ENCODE measurements at places on chromosomes 5 and 9. TPM values are rescaled to one million over a fixed set of nuclear protein-coding genes. Genes with fewer than 3 reads are reported as not detected.

DNA sequence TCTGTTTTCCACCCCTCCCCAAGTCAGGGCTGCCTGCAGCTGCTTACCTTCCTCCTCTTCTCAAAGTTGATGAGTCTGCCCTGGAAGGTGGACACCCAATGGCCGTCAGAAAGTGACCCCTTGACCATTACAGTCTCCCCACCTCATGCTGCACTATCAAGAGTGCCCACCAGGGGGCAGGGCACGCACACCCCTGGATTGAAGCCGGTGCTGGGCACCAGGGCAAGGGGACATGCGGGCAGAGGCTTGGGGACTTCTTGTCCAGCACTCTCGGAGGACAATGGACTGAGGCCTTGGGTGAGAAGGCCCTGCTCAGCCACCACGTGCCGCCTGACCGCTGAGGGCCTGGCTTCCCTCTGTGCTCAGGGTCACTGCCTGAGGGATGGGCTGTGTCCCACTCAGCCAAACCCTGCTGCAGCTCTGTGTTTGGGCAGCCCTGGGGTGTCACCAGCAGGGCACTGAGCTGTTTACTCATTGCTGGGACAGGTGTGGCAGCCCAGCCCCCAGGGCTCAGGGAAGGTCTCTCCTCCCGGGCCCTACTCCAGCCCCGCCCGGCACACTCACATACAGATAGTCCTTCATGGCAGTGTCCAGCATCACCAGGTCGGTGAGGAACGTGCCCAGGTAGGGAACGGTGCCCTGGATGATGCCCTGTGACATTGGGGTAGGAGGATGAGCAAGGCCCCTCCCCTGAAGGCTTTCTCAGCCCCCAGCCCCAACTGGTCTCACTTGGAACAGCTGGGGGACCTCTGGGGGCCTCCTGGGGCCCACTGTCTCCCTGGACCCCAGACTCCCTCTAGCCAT is 17.7 kb downstream of the RALGDS start:
- peak; percentile 52 for DNase-seq

DNA sequence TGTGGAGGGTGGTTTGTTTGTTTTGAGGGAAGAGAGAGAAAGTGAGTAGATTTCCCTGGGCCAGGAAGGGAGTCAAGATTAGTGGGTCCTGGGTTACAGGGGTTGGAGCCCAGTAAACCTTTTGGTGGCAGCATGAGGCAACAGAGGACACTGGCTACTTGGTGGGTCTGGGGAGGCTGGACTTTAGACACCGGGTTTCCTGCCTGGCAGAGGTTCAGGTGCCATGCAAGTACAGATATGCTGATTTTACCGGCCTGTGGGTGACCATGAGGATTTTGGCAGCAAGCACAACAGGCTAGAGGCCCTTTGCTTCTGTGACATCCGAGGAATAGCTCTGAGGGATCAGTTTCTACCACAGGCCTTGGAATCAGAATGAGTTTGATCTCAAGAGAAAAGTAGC is 18.9 kb downstream of the MAST4 start:
- no peak for DNase-seq

Gene CSNK1G3
- total RNA-seq = 38.2 TPM

- no peak for DNase-seq
Observed at GRCh38 chr5:174733836-174734235, 9.5 kb downstream of the MSX2 start.

DNA sequence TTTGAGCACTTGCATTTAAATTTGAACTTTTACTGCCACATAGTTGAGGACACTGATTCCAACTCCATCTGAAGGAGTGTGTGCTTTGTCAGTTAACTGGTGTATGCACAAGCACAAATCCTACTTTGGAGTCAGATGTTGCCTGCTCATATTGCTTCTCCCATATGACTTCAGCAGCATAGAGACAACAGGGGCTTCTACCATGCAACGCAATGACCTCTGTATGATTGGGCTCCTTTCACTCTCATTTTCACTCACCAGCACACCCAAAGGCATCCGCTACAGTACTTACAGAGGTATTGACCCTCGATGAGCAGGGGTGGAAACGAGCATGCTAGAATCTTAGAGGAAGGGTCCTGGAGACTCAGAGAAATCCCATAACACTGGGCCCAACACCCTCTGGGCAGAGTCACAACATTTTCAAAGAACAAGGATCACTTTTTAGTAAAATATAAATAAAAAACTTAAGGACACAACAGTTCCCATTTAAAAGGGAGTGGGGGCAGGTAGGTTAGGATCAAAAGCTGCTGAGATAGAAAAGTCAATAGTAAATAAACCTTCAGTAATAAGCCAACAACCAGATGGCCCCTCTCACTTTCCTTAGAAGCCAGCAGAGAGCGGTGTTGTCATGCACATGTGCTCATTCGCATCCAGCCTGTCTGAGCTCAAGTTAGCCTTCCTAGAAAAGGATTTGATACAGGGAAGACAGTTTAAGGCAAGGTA is 203.8 kb downstream of the SNCAIP start:
- DNase-seq = no peak

DNA sequence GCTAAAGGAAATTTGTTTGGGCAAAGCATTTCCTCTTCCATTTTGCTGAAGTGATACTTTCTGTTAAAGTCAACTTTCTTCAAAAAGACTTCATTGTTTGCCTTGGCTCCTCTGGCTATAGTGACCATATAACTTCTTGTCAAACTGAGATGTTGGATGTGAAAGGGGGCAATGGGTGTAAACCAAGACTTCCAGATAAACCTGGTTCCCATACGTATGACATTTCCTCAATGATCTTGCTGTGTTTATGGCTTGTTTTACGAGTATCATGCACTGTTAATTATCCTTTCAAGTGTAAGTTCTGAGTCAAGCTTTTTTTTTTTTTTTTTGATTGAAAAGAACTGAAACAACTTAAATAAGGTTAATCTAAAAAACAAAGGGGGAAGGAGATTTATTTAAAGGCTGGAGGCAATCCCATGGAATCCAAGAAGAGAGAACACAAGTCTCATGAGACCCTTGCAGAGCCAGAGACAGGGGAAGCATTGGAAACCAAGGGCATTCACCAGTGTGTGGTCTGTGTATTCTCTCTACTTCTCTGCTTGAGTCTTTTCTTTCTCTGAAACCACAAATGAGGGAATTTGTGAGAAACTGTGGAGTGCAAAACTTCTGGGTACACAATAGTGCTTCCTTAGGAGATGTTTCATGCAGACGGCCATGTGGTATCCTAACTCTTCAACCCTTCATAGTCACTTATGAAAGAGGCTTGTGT is 335.3 kb downstream of the RAB3C start:
- no peak for DNase-seq

DNA sequence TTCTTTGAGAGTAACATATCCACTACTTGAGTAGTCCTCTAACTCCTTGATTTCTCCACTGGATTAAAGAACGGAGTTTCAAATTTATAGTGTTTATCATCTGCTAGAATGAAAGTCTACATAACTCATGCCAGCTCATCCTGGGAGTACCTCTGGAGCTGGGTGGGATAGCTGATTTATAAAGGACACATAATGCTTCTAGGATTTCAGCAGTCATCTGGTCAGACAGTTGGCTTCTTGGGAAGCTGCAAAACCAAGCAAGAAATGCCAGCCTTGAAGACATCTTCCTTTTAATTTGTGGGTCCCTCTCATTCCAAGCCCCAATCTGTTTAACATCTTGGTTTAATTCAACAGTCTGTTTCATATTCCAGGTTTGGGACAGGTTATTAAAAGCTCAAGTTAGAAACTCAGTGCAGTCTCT is 3.2 kb downstream of the GALNT10 start:
- no peak for DNase-seq

Gene CER1
- total RNA-seq = not detected

GRCh38 chr9:133785753-133786370 is 47.7 kb upstream of the SARDH start:
- DNase-seq = no peak

GRCh38 chr9:134647359-134648080 is 5.9 kb downstream of the COL5A1 start:
- DNase-seq = no peak

DNA sequence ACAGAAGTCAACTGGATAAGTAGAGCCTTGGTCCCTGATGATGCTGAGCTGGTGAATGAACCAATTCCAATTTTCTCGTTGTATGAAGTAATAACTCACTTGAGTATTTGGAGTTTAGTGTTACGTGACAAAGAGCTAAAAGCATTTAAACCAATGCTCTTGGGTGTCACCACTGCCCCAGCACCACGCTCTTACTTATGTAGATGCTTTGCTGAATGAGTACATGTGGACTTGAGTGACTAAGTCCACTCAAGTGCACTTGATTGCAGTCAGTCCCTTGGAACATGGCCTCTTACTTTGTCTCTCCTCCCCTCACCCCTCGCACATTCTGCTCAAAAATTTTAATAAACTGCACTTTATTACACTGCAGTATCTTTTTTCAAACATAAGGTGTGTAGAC is 184.0 kb downstream of the MAN2A1 start:
- DNase-seq = no peak

Gene TPPP
- total RNA-seq = 0.08 TPM

- no peak for DNase-seq
Observed at GRCh38 chr5:33894566-33894965, 2.8 kb upstream of the ADAMTS12 start.

- DNase-seq = no peak
Observed at GRCh38 chr5:170791325-170791954, 7.9 kb downstream of the GABRP start.

GRCh38 chr5:1014346-1014745 is 5.7 kb downstream of the NKD2 start:
- no peak for DNase-seq

DNA sequence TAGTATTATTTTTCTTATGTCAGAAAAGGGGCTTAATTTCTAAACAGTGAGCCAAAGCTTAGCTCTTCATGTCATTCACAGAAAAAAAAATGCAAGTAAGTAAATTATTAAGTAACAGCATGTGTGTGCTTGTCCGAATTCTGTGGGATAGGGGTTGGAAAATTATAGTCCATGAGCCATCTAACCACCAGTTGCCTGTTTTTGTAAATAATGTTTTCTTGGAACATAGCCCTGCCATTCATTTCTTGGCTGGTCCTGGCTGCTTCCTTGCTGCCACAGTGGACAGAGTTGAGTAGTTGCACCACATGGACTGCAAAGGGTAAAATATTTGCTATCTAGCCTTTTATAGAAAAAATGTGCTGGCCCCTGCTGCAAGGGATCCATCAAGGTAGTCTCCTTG is 513.7 kb upstream of the WWC1 start:
- DNase-seq = no peak

GRCh38 chr5:1182633-1183423 is 18.6 kb upstream of the SLC6A19 start:
- no peak for DNase-seq

Gene SPINK7
- not detected for total RNA-seq

- DNase-seq = no peak
Observed at GRCh38 chr5:130116462-130116861, 212.2 kb downstream of the CHSY3 start.

Gene CD274
- total RNA-seq = 42.1 TPM

DNA sequence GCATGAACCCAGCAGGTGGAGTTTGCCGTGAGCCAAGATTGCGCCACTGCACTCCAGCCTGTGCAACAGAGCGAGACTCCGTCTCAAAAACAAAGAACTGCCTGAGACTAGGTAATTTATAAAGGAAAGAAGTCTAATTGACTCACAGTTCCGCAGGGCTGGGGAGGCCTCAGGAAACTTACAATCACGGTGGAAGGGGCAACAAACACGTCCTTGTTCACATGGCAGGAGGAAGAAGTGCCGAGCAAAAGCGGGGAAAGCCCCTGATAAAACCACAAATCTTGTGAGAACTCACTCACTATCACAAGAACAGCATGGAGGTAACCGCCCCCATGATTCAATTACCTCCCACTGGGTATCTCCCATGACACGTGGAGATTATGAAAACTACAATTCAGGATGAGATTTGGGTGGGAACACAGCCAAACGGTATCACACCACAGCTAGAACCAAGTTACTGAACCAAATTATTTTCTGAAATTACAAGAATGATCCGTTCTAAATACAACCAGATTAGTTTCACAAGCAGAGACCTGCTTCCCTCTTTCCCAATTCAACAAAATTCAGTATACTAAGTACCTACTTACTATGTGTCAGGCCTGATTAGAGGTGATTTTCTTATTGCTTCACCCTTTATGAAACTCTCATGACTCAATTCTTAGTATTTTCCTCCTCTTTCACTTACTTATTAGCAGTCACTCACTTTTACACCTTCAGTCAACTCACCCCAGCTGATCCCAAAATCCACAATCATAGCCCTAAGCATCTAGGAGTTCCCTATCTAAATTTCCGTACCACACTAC is 8.4 kb downstream of the UBTD2 start:
- peak; percentile 52 for DNase-seq

DNA sequence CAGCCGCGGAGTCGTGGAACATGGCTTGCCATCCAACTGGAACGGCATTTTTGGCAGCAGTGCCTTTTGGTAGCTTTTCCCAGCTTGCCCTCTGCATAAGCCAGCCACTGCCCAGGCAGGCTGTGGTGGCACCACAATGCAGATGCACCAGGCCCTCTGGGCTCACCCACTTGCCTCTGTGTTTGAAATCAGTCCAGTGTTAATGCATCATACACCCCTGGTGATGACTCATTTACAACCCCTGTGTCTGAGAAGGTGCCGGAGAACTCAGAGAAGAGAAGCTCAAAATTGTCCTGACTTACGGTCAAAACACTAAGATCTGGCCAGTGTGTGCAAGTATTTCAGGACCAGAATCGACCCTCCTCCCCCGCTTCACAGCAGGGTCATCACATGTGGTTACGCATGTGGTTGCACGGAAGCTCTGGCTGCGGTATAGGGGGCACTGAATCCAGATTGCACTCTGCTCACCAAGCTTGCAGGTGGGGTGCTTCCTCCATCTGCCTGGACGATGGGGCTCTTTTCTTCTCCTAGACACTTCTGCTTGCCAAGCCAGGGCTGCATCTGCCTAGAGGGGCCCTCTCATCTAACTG is 66.5 kb upstream of the SMIM15 start:
- no peak for DNase-seq

Gene VLDLR
- 4.6 TPM for total RNA-seq

DNA sequence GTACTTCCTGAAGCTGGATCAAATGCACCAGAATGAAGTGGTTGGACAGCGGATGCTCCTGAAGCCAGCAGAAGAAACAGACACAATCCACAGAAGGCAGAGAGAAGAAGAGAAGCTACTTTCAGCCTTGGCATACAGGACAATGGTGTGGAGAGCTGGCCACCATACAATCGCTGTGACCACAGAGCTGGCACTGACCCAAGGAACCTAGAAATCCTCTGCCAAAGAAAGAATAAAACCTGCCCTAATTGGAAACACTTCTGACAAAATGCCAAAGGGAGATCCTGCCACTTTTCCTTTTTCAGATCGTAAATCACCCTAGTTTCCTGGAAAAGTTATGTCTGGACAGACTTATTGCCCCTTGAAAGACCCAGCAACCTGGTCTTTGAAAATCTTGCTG is 77.8 kb downstream of the BAAT start:
- DNase-seq = no peak

- no peak for DNase-seq
Observed at GRCh38 chr5:43078956-43079355, 38.8 kb upstream of the ANXA2R start.
